ENCODE measurements at places on chromosomes 4 and X. TPM values are rescaled to one million over a fixed set of nuclear protein-coding genes. Genes with fewer than 3 reads are reported as not detected.

SLC38A5 gene
- 0.34 TPM for polyA plus RNA-seq

TAF9B gene
- 6.1 TPM for polyA plus RNA-seq

CNKSR2 gene
- polyA plus RNA-seq: 0.14 TPM

WWC2 gene
- polyA plus RNA-seq: 3.6 TPM

GDPD2 gene
- polyA plus RNA-seq: not detected

PNMA6A gene
- polyA plus RNA-seq: 0.20 TPM

SERPINA7 gene
- not detected for polyA plus RNA-seq

PRDM8 gene
- 0.63 TPM for polyA plus RNA-seq

GRCh38 chr4:158871335-158871724, 102.5 kb downstream of the FNIP2 start:
- DNase-seq: no peak

GRCh38 chr4:184099000-184099399, 118.7 kb downstream of the ENPP6 start:
- DNase-seq: no peak

DNA sequence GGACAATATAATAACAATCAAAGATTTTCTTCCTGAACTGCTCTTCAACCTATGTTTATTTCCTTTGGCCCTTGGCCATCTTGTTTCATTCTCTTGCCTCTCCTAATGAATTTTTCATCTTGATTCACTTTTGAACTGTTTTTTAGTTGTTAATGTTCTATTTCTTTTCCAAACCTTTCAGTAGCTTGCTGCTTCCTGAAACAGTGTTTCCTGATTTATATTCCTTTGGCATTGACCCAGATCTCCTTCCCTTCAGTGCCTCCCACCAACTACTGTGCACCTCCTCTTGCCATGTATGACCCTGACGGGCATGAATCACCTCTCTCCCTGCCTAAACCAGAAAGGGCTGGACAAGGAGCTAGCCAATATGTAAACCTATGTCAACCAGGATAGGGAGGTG, 25.6 kb upstream of the SPP1 start:
- no peak for DNase-seq

- DNase-seq: no peak
Observed at GRCh38 chr4:48813964-48814363, 16.9 kb upstream of the OCIAD1 start.

DNA sequence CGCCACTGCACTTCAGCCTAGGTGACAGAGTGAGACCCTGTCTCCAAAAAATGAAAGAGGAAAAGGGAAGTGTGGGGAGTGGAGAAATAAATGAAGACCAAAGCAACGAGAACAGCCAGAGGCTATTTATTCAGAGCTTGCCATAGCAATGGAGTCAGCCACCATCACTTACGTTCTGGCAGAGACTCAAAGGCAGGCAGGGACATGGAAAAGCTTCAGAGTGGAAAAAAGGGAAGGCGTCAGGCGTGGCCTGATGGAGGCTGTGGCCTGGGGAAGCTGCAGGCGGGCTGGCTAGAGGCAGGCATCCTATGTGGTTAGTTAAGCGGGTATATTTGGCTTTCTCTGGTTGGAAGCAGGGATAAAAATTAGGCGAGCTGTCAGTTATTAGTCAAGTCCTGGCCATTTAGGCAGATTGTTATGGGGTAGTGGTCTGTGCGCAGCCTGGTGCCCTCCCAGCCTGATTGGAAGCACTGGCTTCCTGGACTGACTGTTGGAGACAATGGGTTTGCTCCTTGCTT, 73.3 kb downstream of the DCTD start:
- DNase-seq: no peak

GRCh38 chr4:158016511-158016910, 156.3 kb downstream of the GASK1B start:
- no peak for DNase-seq

DNA sequence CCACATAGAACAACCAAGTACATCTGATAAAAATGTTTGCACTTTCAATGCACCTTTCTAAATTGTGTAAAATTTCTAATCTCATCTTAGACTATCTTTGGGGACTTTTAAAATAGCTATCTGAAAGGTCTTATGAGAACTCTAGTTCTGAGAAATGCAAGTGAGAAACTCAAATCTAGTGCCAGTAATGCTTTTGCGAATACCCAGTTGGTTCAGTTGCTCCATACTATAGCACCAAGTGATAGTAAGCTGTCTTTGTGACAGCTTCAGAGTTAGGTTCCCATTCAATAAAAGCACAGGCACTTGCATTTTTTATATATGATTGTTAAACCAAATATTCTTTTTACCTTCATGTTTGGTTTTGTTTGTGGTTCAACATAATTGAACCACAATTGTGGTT, 4.5 kb upstream of the ITM2A start:
- DNase-seq: no peak

GRCh38 chr4:1541449-1542225, 135.4 kb upstream of the NKX1-1 start:
- DNase-seq: peak; percentile 14

DNA sequence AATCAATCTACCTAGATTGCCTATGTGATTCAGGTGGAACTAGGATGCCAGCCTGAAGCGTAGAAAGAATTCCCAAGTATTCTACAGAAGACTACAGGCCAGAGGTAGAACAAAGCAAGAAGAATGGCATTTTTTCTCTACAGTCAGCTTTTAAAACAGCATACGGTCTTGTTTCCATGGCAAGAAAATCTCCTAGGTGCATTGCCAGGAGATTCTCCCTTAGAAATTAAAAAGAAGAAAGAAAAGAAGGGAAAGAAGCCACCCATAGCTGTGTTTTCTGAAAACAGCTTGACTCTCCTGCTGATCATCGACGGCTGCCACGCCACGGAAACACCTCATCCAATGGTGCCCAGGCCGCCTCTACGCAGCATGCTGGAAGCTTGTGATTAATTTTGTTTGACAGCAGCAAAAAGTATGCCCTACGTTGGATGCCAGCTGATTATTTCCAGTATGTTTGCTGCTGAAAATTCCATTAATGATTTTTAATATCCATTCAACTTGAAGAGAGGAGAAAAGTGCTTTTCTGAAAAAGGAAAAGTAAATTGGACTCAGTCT, 24.1 kb downstream of the ANK2 start:
- no peak for DNase-seq

- no peak for DNase-seq
Observed at GRCh38 chrX:66200855-66201795, 37.1 kb downstream of the HEPH start.

DNA sequence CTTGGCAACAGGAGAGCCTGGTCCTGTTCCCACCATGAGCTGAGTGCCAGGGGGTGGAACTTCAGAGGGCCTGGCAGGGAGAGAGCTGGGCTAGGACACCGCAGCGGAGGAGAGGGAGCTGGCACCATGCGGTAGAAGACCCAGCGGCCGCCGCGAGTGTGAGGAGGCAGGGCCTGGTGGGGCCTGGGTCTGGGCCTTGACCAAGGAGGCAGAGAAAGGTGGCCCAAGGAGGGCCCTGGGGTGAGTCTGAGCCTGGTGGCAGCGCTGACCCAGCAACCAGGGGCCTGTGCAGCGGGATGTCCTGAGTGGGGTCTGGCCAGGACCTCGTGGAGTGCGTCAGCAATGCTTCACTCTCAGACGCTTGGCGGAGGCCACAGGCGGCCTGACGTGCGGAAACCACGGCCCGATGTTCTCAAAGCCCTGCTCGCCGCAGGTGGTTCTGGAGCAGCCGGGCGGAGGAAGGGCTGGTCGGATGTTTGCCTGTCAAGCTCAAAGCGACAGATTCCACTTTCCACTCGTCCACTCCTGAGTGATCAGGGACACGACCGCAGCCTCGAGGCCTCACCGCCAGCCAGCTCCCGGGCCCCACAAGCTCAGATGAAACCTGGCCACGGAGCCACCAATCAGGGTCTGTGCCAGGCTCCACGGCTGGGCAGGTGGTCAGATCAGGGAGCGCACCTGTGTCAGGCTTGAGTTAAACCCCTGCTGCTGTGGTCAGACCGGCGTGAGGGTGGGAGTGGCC, 20.8 kb downstream of the ATP5ME start:
- DNase-seq: no peak

GRCh38 chrX:50107470-50107869, 93.3 kb downstream of the AKAP4 start:
- DNase-seq: no peak

GRCh38 chr4:25283948-25284347, 28.6 kb upstream of the ZCCHC4 start:
- no peak for DNase-seq

DNA sequence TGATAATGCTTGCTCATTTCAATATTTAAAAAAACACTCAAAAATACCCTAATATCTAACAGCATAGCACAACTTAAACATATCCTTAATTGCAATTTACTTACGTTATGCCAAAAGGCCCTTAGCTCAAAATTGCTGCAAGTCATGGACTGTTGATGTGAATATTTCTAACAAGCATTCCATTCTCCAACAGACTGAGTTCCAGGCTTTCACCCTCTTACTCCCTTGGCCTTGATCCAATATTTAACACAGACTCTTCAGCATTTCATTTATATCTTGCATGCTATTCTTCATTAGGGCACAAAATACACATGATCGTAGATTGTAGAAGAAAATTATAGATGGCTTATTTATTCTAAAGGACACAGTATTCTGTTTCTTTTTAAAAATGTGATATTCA, 96.5 kb downstream of the RNF150 start:
- DNase-seq: no peak

DNA sequence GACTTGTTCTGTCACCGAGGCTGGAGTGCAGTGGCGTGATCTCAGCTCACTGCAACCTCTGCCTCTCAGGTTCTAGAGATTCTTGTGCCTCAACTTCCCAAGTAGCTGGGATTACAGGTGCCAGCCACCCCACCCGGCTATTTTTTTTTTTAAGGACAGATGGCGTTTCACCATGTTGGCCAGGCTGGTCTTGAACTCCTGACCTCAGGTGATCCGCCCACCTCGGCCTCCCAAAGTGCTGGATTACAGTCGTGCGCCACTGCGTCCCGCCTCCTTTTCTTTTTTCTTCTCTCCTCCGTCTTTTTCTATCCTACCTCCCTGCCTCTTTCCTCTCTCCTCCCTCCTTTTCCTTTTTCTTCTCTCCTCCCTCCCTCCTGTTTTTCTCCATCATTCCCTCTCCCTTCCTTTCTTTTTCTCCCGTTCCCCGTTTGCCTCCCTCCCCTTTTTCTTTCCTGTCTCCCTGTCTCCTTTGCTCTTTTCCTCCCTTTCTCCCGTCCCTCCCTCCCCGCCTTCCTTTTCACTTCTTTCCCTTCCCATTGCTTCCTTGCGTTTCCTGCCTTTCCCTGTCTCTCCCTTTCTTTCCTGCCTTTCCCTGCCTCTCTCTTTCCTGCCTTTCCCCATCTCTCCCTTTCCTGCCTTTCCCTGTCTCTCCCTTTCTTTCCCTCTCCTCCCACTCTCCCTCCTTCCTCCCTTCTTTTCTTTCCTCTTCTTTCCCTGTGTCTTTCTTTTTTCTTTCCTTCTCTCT, 2.1 kb upstream of the SLC25A6 start:
- peak; percentile 2 for DNase-seq

DNA sequence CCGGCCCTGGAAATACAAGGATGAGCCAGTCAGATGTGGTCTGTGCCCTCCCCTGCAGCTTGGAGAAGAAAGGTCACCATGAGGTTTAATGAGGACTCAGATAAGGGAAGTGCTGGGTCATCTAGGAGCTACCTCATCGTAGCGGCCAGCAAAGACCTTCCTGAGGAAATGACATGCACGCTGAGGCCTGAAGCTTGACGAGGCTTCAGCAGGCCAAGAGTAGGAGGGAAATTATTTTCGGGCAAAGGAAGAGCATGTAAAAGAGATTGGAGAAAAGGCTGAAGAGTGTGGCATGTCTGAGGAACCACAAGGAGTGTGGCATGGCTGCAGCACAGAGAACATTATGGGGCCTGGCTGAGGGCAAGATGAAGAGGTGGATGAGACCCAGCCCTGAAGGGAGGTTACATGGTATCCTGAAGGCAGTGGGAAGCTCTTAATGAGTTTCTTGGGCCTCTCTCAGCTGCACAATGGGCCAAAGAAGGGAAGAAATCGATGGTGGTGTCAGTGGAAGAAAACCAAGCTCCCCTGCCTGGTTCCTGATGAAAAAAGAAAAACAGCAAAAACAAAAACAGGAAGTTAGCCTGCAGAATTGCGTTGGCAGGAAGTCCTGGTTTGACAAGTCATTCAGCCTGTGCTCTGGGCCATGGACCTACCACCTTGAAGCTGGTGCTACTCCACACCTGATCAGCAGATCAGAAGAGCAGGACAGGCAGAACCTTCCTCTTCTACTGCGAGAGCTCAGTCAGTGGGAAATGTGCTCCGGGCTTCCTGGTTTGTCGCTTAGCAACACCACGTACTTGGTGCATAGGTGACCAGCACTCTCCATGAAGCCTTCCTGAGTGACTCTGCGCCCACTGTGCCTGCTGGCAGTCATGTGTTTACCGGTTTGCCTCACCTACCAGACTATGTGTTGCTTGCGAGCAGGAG, 134.5 kb upstream of the KLF3 start:
- DNase-seq: no peak

Data from psoas muscle (tissue), 8 donors.